ENCODE measurements at places on chromosomes 13 and 19.

- no peak for DNase-seq
Measured at GRCh38 chr19:7606289-7606688, 10.6 kb downstream of the CAMSAP3 start.

GRCh38 chr19:7783991-7784423 lies 21.0 kb downstream of the CLEC4M start:
- DNase-seq: no peak

GRCh38 chr13:98549006-98549727 lies 27.7 kb downstream of the STK24 start:
- DNase-seq: peak; percentile 77

DNA sequence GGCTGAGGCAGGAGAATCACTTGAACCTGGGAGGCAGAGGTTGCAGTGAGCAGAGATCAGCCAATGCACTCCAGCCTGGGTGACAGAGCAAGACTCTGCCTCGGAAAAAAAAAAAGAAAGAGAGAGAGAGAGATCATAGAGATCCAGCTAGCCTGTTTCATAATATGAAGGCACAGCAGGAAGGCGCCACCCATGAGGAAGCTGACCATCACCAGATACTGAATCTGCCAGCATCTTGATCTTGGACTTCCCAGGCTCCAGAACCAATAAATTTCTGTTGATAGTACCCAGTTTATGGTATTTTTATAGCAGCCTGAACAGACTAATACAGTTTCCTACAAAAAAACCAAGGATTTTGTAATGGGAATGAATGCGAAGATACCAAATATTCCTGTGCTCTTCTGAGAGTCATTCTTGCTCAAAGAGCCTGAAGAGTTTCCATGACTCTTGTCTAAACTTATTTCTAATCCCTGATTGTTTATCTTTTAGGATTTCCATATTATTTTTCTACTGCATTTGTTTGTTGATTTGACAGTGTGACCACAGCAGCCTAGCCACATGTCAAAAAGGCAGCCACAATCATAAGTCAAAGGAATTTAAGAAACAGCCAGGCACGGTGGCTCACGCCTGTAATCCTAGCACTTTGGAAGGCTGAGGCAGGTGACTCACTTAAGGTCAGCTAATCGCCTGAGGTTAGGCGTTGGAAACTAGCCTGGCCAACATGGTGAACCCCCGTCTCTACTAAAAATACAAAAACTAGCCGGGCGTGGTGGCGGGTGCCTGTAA lies 37.7 kb upstream of the PDCD5 start:
- no peak for DNase-seq

DNA sequence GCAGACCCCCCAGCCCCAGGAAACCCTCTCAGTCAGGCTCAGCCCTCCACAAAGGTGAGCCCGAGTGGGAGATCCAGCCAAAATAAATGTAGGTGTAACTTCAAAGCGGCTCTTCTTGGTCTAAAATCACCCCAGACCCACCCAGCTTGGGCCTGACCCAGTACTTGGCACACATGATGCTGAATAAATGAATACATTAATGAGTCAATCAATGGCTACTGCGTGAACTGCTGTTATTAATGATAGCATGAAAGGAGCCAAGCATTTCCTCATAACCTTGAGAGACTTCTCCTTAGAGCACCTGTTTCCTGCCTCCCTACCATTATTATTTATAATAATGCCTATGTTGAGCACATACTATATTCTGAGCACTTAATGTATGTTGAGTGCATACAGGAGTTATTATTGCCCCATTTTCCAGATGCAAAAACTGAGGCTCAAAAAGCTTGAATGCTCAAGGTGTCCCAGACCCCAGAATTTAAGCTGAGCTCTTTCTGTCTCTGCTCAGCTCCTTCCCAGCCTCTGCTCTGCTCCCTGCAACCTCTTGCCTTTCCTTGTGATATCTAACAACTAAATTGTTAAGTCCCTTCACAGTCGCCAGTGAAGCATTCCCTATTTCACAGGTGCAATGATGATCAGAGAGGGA lies 4.3 kb downstream of the NOTCH3 start:
- no peak for DNase-seq

GRCh38 chr13:114088863-114089262 lies 43.6 kb downstream of the RASA3 start:
- DNase-seq: no peak

- DNase-seq: no peak
Measured at GRCh38 chr13:110138700-110139036, 168.3 kb downstream of the COL4A1 start.

DNA sequence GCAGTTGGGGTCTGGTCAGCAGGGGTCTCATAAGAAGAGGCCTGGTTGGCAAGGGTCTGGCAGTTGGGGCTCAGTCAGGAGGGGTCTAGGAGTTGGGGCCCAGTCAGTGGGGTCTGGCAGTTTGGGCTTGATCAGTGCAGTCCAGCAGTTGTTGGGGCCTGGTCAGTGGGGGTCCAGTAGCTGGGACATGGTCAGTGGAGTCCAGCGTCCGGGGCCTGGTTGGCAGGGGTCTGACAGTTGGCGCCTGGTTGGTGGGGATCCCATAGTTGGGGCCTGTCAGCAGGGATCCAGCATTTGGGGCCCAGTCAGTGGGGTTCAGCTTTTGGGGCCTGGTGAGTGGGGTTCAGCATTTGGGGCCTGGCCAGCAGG lies 60.5 kb upstream of the TPM4 start:
- DNase-seq: no peak

DNA sequence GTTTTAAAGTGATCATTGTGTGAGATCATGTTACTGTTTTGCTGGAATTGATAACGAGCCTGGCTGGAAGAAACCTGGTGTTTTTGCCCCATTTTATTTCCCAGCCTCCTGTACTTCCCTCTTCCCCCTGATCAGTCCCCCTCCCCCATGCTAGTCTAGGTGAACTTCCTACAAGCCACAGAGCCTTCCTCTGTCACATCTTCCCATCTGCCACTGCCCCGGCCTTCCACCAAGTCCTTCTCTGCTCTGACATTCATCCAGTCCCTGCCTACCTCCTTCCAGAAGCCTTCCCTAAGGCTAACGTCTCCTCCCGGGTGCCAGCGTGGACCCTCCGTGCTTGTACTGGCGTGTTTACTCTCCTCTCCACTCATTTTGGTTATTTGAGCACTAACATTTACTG lies 14.3 kb downstream of the FARP1 start:
- DNase-seq: no peak

- DNase-seq: peak; percentile 43
Measured at GRCh38 chr13:114077933-114078325, 54.5 kb downstream of the RASA3 start.

- no peak for DNase-seq
Measured at GRCh38 chr13:76929851-76930374, 18.4 kb upstream of the ACOD1 start.

GRCh38 chr19:58305932-58306323 lies 751 bp downstream of the ERVK3-1 start:
- DNase-seq: no peak

GRCh38 chr13:73351730-73352129 lies 292.9 kb downstream of the KLF5 start:
- DNase-seq: no peak

- DNase-seq: no peak
Measured at GRCh38 chr13:48477191-48477855, 55.6 kb downstream of the RCBTB2 start.
